Cardiac septum (tissue), 1 donor: ENCODE measurements at places on chromosomes 12 and 14. TPM values are rescaled to one million over a fixed set of nuclear protein-coding genes. Genes with fewer than 3 reads are reported as not detected.

The KRAS gene
- total RNA-seq: 11.2 TPM

The NOVA1 gene
- 4.4 TPM for total RNA-seq

The OVCH1 gene
- not detected for total RNA-seq

The RGS6 gene
- total RNA-seq: 22.4 TPM

The MGST1 gene
- 7.3 TPM for total RNA-seq

The MSRB3 gene
- 166 TPM for total RNA-seq

GRCh38 chr14:61646366-61647116 is 48.8 kb upstream of the HIF1A start:
- no peak for DNase-seq

- no peak for DNase-seq
Observed at GRCh38 chr12:90102957-90103652, 394.5 kb upstream of the ATP2B1 start.

- no peak for DNase-seq
Observed at GRCh38 chr12:113425960-113426453, 3.8 kb downstream of the SDSL start.

DNA sequence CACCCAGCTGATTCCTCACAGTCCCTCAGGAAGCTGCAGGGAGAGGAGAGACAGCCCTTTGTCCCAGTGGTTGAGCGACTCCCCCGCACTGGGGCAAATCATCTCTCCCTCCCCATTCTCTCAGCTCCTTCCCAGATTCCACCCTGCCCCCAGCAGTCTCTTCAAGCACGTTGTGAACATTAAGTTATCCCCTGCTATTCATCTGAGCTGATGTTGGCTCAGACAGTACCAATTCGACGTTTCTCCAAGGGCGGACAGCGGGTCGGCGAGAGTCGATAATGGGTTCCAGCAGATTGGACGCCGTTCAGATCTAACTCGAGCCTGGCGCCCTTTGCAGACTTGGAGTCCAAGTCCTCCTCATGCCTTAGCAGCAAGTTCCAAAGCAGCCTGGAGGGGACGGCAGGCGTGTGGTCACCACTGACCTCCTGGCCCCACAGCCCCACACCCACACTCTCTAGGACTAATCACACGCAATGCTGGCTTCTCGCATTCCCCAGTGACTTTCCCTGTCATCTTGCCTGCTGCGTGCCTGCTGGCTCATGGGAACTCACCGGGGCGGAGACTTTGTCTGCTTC is 245.9 kb downstream of the CHST11 start:
- no peak for DNase-seq

DNA sequence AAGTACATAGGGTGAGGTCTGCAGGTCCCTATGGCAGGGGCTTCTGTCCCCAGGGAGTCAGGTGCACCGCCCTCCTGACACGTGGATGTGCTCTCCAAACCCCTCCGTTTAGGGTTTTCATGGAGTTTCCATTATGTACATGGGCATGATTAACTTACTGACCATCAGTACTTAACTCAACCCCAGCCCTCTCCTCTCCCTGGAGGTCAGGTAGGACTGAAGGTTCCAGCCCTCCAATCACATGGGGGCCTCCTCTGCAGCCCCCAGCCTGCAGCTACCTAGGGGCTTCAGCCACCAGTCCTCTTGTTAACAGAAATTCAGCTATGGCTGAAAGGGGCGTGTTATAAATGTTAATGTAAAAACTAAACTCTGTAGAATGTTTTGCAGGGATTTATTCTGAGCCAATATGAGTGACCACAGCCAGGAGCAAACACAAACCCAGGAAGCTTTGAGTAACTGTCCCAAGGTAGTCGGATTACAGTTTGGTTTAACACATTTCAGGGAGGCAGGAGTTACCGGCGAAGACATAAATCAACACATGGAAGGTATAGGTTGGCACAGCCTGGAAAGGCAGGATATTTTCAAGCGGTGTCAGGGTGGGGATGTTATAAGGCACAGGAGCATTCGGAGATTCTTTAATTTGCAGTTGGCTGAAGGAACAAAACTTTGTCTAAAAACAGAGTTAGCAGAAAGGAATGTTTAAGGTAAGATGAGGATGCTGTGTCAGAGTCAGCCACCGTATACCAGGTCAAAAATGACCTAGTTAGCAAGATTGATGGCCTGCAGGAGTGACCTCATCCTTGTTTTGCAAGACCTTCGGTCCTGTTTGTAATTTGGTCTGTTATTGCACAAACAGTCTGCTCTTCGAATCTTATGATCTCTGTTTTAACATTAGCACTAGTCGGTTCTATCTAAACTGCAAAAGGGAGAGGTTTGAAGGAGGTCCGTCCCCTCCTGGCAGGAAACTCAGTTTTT is 75.2 kb downstream of the TNFAIP2 start:
- peak; percentile 27 for DNase-seq

- DNase-seq: no peak
Observed at GRCh38 chr12:121989276-121990113, 32.2 kb upstream of the BCL7A start.

GRCh38 chr12:71688961-71689570 is 3.2 kb downstream of the TMEM19 start:
- DNase-seq: no peak

DNA sequence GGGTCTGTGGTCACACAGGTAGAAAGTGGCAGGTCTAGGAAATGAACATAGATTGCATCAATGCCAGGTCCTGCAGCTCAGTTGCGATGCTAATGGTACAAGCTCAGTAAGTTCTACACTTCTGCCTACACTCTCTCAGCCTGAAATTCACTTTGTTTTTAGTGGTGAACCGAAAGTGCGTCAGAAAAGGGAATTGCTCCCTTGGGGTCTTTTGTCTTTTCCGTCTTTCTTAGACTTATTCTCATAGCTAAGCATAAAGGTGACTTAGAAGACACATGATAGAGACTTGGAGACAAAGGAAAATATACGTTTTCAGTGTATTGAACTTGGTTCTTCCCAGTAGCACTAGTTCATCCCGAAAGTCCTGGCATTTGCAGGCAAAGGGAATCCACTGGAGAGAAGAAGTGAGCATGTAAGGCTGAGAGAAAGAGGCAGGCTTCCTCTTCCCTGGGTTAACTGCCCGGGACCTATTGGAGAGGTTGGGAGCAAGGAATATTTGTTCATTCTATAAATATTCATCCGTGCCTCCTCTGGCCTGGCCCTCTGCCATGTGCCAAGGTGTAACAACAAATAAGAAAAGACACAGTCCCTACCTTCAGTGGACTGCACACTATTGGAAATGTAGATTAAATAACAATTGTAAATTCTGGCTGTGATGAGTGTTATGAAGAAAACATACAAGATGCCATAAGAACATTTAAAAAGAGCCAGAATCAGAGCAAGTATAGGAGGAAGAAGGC is 785.8 kb downstream of the MED13L start:
- DNase-seq: no peak

GRCh38 chr12:56628671-56629458 is 1.3 kb downstream of the BAZ2A start:
- no peak for DNase-seq

GRCh38 chr14:31405106-31405505 is 15.2 kb downstream of the HEATR5A start:
- DNase-seq: no peak

DNA sequence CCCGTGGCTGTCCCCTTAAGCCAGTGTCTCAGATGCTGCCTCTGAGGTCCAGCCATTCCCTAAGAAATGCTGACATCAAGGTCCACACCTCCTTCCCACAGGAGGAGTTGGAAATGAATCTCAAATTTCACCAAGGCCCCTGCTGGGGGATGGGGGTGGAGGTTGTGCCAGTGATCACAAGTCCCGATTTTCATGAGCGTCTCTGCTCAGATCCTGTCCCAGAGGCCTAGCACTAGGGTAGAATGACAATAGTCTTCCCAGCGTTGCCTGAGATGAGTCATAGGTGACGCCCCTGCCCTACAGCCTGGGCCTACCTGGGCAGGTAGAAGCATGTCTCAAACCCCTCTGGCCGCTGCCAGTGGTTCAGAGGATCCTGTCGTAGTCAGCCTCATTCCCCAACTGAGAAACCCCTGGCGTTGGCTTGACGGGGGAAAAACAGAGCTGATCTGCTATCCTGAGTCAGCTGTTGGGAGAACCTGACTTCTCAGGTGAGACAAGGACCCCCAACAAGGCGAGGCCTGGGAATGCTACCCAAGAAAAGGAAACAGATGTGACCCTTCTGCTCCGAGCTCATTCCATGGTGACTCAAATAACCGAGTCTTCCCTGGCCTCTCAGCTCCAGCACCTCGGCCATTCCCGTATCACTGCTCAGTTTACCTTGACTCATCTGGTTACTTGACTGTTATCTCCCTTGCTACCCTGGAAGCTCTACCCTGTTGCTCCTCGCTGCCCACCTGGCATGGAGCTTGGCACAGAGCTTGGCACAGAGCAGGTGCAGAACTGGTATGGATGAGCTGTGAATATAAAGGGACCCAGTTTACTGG is 21.8 kb upstream of the SPPL3 start:
- no peak for DNase-seq

GRCh38 chr14:60807971-60808370 is 73.4 kb downstream of the MNAT1 start:
- no peak for DNase-seq

- no peak for DNase-seq
Observed at GRCh38 chr14:97021001-97021400, 223.8 kb downstream of the VRK1 start.

- DNase-seq: no peak
Observed at GRCh38 chr14:30118992-30119640, 191.5 kb upstream of the PRKD1 start.

DNA sequence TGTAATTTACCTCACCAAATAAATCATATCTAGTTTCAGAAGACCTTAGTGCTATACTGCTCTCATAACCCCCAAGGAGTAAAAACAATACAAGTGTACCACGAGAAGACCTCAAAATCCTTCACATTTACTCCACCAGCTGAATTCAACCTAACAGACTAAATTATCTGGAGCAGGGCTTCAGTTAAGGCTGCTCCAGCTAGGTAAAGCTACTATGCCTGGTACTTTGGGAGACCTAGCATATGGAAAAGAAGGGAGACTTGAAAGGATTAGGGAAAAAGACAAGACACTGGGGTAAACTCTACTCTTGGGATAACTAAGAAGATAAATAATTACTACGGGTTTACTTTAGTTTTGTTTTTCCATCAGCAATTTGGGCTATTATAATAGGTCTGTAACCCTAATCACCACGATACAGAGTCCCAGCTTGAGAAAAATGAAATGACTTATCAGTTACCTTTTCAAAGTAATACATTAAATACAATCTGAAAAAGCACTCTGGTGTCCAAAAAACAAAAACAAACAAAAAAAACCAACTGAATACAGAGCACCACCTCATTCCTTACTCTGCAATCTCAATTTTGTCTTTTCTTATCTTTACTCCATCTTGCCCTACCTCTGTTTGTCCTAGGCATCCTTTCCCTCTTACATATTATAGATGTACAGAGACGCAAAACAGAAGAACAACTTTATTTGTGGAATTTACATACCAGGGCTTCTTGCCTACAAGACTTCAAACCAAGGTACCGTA is 2.1 kb downstream of the EML5 start:
- DNase-seq: no peak

GRCh38 chr14:76767681-76768656 is 6.7 kb downstream of the VASH1 start:
- DNase-seq: peak; percentile 90

DNA sequence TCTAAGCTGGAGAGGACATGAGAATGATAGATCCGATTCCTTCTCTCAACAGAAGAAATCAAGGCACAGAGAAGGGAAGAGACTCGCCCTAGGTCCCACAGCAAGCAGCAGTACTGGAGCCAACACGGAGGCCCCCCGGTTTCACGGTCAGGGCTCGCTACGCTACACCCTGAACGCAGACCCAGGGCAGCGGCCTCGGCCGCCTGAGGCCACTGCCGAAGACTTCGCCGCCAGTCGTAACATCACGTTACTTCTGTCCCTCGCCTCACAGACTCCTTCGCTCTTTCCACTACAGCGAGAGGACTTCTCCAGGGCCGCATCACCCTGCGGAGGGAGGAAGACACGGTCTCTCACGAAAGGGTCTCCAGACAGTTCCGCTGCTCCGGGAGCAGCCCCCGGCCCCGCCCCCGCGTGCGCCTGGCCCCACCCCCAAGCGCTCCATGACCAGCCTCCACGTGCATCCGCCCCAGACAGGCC is 411 bp upstream of the DCAF4 start:
- no peak for DNase-seq

DNA sequence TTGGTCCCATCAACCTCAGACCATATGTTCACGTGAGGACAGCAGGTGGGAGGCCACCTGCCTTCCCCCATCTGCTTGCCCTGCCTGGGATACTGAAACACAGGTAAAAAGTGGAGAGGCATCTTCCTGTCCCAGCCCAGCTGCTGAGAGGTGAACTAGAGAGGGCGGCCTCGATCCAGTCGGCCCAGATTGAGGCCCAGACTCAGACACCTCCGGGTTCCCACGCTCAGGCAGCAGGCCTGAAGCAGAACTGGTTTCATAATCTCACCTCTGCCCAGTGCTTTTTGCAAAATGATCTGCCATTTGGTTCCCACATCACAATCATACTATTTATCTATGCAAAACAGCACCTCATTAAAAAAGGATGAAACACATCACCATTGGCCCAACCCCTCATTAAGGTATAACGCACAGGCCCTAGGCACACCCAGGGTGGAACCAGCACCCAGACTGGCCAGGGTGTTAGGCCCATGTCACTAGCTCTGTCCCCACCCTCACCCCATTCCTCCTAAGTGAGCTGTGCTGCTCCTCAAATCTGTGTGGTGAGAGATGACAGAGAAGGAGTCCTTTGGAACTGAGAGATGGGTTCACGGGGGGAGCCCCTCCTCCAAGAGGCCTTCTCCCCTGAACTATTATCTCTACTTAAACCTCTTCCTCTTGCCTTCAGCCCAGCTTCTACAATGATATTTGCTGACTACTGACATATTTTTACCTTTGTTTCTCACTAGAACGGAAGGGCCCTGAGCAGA is 81.1 kb downstream of the ZFP36L1 start:
- DNase-seq: no peak

- DNase-seq: no peak
Observed at GRCh38 chr12:121345151-121345815, 6.9 kb downstream of the ANAPC5 start.

GRCh38 chr12:3487027-3487426 is 4.0 kb upstream of the PRMT8 start:
- DNase-seq: no peak

DNA sequence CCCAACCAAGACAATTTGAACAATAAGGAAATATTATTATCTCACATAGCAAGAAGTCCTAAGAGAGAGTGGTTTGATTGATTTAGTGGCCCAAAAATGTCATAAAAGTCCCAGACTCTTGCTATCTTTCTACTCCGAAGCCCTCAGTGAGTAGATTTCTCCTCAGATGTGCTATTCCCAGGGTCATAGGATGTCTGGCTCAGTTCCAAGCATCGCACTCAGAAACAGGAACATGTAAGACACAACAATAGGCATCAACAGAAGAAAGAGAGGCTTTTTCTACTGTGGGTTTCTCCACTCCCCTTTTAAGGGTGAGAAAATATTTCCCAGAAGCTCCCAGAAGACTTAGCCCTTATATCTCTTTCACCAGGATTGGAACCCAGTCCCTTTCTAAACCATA is 188.1 kb upstream of the CDKN3 start:
- DNase-seq: no peak
